ENCODE measurements at places on chromosomes 1 and 21. TPM values are rescaled to one million over a fixed set of nuclear protein-coding genes. Genes with fewer than 3 reads are reported as not detected.

IFI44L gene
- total RNA-seq: 4.3 TPM

NTNG1 gene
- total RNA-seq: 1.4 TPM

SPRR3 gene
- not detected for total RNA-seq

EPHA8 gene
- total RNA-seq: not detected

OR2T11 gene
- total RNA-seq: not detected

FAM78B gene
- 0.50 TPM for total RNA-seq

BCAN gene
- not detected for total RNA-seq

All from esophagus muscularis mucosa (tissue), 4 donors.